ENCODE measurements at places on chromosomes 6 and 20.

GRCh38 chr6:47028835-47029360 lies 13.2 kb downstream of the ADGRF1 start:
- H3K27me3 ChIP-seq: peaks cover 11% of the 10 kb centered on the region
- H3K27ac ChIP-seq: no peak overlapping the region
- no peak overlapping the region for H3K4me3 ChIP-seq

- H3K4me3 ChIP-seq: no peak overlapping the region
- no peaks in the 10 kb centered on the region for H3K27me3 ChIP-seq
Measured at GRCh38 chr6:32522302-32523047, 7.6 kb downstream of the HLA-DRB5 start.

GRCh38 chr6:6379573-6379972 lies 59.1 kb upstream of the F13A1 start:
- no peak overlapping the region for H3K4me3 ChIP-seq
- no peak for DNase-seq
- no peak overlapping the region for H3K27ac ChIP-seq
- no peaks in the 10 kb centered on the region for H3K36me3 ChIP-seq

DNA sequence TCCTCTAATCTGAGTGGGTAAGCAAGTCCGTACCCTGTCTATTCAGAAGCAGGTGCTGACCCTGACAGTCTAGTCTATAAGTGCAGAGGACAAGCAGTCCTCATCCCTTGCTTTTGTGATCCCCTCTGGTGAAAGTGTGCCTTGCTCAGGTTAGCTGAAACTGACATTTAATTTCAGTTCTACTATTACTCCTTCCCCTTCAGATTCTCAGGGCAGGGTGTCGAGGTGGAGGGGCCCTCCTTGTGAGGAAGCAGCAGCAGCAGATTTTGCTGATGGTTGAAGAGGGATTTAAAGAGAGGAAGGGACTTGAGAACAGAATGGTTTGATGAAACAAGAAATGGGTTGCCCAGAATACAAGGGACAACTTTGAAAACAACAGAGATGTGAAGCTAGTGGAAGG lies 309.3 kb downstream of the CLIC5 start:
- no peak overlapping the region for H3K4me3 ChIP-seq
- H3K27ac ChIP-seq: no peak overlapping the region
- DNase-seq: no peak
- H3K27me3 ChIP-seq: peaks cover 11% of the 10 kb centered on the region
- no peaks in the 10 kb centered on the region for H3K4me1 ChIP-seq
- H3K36me3 ChIP-seq: no peaks in the 10 kb centered on the region

DNA sequence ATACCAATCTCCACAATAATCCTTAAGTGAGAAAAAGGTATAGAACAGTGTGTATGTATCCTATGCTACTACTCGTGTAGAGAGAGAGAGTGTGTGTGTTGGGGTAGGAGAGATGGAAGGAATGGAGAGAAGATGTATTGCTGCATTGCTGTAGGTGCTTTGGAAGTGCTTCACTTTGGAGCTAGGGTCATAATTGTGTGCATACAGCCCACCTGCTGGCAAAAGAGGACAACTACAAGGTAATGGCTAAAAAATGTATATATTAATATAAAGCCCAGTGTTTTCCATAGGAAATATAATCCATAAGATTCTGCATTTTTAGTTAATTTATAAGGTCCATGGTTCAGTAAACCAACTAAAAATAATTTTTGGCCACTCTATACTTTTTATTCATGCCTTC lies 36.1 kb downstream of the SERAC1 start:
- no peaks in the 10 kb centered on the region for H3K27me3 ChIP-seq
- DNase-seq: no peak
- peaks cover 16% of the 10 kb centered on the region for H3K36me3 ChIP-seq
- H3K27ac ChIP-seq: no peak overlapping the region
- H3K4me3 ChIP-seq: no peak overlapping the region

DNA sequence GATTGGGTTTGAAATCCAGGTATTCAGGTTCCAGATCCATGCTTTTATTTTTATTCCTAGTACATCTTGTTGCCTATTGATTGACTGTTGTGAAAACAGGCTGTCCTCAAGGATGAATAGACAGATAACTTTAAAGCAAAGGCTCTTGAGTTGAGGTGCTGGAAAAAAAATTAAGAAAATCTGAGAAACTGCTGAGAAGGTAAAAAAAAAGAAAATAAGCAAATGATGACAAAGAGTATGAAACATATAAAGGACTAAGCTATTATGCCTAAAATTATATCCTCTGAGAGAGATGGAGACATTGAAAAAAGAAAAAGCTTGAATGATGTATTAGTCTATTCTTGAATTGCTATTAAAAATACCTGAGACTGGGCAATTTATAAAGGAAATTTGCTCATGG lies 392.3 kb upstream of the RGS17 start:
- H3K4me3 ChIP-seq: no peak overlapping the region
- DNase-seq: no peak
- H3K4me1 ChIP-seq: no peaks in the 10 kb centered on the region
- H3K36me3 ChIP-seq: no peaks in the 10 kb centered on the region
- H3K27me3 ChIP-seq: no peaks in the 10 kb centered on the region

GRCh38 chr20:20594171-20594530 lies 118.3 kb downstream of the RALGAPA2 start:
- H3K4me1 ChIP-seq: peaks cover 11% of the 10 kb centered on the region
- no peak overlapping the region for H3K4me3 ChIP-seq
- no peaks in the 10 kb centered on the region for H3K27me3 ChIP-seq
- no peak for DNase-seq
- no peak overlapping the region for H3K27ac ChIP-seq

- DNase-seq: no peak
- peaks cover 46% of the 10 kb centered on the region for H3K4me1 ChIP-seq
- H3K27me3 ChIP-seq: no peaks in the 10 kb centered on the region
- H3K27ac ChIP-seq: no peak overlapping the region
- no peak overlapping the region for H3K4me3 ChIP-seq
- peaks cover 74% of the 10 kb centered on the region for H3K36me3 ChIP-seq
Measured at GRCh38 chr6:7902221-7902620, 8.4 kb downstream of the TXNDC5 start.

GRCh38 chr20:50038574-50038991 lies 55.8 kb downstream of the SNAI1 start:
- H3K4me3 ChIP-seq: no peak overlapping the region
- no peaks in the 10 kb centered on the region for H3K36me3 ChIP-seq
- no peak overlapping the region for H3K27ac ChIP-seq

DNA sequence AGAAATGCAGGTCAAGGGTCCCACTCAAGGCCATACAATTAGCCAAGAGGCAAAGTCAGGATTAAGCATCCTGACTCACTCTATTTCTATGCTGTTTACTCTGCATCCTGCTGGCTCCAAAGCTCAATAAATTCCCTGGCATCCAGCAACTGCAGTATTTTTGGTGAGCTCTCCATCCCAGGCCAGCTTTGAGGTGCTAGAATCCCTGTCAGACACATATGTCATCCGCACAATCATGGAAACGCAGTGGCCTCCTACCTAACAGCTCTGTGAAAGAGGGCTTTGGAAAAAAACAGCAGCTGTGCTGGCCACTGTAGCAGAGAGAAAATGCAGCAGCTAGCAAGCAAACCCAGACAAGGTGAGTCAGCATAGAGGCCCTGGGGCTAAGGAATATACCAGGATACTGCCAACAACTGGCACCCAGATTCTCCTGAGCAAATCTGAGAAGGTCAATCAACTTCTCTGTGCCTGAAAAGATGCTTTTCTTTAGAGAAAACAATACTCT lies 58.4 kb downstream of the ANKEF1 start:
- H3K27ac ChIP-seq: no peak overlapping the region
- no peaks in the 10 kb centered on the region for H3K36me3 ChIP-seq
- H3K27me3 ChIP-seq: no peaks in the 10 kb centered on the region
- no peaks in the 10 kb centered on the region for H3K4me1 ChIP-seq

DNA sequence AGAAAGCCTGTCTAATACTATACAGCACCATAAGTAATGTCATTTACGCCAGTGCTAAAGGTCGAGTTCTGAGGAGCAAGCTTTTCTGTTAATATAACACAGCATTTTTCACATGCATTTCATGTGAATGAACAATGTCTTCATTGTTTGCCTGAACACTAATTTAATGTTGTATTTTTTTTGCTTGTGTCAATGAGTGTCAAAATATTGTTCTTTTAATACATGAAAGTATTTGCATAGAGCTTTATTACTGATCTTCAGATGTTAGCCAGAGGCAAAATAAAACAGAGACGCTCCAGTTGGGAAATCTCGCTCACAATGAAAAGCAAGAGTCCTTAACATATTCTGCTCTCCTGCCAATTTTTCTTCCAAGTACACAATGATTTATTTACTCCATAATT lies 151.8 kb downstream of the FOXC1 start:
- no peak overlapping the region for H3K27ac ChIP-seq
- H3K27me3 ChIP-seq: no peaks in the 10 kb centered on the region
- no peak overlapping the region for H3K4me3 ChIP-seq
- DNase-seq: no peak
- no peaks in the 10 kb centered on the region for H3K36me3 ChIP-seq

DNA sequence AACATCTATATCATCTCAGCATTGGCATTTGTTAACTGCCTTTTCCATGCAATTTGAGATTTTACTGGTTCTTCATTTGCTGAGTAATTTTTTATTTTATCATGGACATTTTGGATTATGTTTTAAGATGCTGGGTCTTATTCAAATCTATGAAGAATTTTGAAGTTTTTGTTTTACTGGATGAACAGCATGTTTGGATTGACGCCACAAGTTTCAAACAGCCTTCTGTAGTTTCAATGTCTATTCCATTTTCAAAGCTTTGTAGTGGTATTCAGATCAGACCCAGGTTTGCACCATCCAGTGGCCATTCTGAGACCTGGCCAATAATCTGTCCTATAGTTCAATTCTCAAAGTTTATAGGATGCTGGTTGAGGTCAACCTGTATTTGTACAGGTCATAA lies 148.4 kb upstream of the STMND1 start:
- no peak for DNase-seq
- no peak overlapping the region for H3K4me3 ChIP-seq
- H3K27ac ChIP-seq: no peak overlapping the region
- H3K36me3 ChIP-seq: no peaks in the 10 kb centered on the region
- H3K27me3 ChIP-seq: peaks cover 9% of the 10 kb centered on the region

DNA sequence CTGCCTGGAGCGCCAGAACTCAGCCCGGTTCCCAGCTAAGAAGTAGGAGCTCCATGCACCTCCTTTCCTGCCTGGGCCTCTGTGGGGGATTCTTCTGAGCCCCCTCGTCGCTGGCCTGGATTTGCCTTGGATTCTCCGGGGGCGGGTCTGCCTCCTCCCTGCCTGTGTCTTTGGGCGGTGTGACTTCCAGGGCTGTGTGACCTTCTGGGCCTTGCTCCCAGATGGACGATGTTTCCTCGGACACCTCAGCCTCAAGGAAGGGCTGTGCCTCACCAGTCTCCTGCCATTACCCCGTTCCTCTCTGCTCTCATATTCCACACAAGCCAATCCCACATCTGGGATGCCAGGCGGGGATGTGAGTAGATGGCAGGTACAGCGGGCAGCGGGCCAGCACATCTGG lies 76.8 kb downstream of the ERMARD start:
- no peak overlapping the region for H3K4me3 ChIP-seq
- H3K4me1 ChIP-seq: peaks cover 8% of the 10 kb centered on the region
- H3K27ac ChIP-seq: no peak overlapping the region
- peaks cover 48% of the 10 kb centered on the region for H3K27me3 ChIP-seq
- DNase-seq: no peak

DNA sequence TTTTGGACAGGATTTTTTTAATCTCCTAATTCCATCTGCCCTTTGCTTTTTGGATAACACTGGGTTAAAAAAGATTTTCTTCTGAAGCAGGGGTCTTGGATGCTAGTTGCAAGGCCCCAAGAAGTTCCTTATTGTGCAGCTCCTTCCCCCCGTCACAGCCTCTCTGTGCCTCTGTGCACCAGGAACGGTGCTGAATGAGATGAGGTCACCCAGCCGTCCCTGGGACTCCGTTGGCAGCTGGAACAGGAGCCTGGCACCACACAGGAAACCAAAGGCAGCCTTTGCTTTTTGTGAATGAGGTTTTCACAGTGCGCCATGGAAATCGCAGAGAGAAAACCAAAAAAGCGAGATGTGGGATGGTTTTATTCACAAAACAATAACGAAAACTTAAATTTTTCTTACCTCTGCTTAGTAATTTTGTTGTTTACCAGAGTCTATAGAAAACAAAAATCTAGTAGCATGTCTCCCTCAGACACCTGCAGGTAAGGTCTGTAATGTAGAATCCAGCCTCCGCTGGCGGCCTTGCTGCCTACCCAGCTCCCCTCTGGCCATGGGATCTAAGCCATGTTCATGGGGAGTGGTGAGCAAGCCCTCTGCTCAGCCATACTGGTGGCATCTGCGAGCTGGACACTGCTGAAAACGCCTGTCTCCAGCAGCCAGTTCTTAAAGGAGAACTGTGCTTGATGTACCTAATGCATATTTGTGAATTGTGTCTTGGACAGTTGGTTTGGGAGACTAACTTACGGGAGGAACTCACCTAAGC lies 40.4 kb upstream of the SYNJ2 start:
- no peaks in the 10 kb centered on the region for H3K27me3 ChIP-seq
- no peak overlapping the region for H3K27ac ChIP-seq
- no peak for DNase-seq
- no peak overlapping the region for H3K4me3 ChIP-seq
- H3K36me3 ChIP-seq: peaks cover 93% of the 10 kb centered on the region

- H3K4me3 ChIP-seq: no peak overlapping the region
- H3K4me1 ChIP-seq: peaks cover 7% of the 10 kb centered on the region
- no peak for DNase-seq
- H3K27me3 ChIP-seq: peaks cover 22% of the 10 kb centered on the region
Measured at GRCh38 chr6:7827142-7827541, 83.4 kb downstream of the TXNDC5 start.

GRCh38 chr6:53920881-53921280 lies 126.1 kb downstream of the LRRC1 start:
- H3K4me1 ChIP-seq: no peaks in the 10 kb centered on the region
- H3K27me3 ChIP-seq: no peaks in the 10 kb centered on the region
- H3K4me3 ChIP-seq: no peak overlapping the region
- H3K36me3 ChIP-seq: no peaks in the 10 kb centered on the region
- H3K27ac ChIP-seq: no peak overlapping the region

- no peaks in the 10 kb centered on the region for H3K27me3 ChIP-seq
- H3K4me1 ChIP-seq: no peaks in the 10 kb centered on the region
- no peak overlapping the region for H3K4me3 ChIP-seq
- no peak for DNase-seq
Measured at GRCh38 chr6:129874837-129875236, 13.7 kb upstream of the TMEM244 start.

DNA sequence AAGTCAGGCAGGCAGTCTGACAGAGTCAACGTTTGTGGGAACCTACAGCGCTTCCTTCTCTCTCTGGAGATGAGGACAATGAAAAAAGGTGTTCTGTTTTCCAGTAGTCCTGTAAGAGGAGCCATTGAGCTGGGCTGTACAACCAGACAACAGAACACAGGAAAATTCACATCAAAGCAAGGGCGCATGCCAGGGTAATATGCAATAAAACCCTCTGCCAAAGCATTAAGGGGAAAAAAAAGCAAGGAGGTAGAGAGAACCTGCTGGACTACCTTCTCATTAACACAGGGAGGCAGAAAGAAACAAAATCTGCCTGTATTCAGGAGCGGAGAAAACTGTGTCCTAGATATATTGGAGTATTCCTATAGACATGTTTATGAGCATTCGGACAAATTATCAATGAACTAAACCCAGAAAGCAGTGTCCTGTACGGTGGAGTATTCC lies 1.3 kb downstream of the RNF24 start:
- no peak for DNase-seq
- H3K36me3 ChIP-seq: no peaks in the 10 kb centered on the region
- H3K4me1 ChIP-seq: peaks cover 25% of the 10 kb centered on the region

GRCh38 chr6:166958926-166959861 lies 2.8 kb upstream of the RNASET2 start:
- no peaks in the 10 kb centered on the region for H3K36me3 ChIP-seq
- H3K4me3 ChIP-seq: no peak overlapping the region
- no peak for DNase-seq
- H3K4me1 ChIP-seq: peaks cover 35% of the 10 kb centered on the region
